ENCODE measurements at places on chromosomes 5 and 9.
A peak's percentile ranks its signal among the peaks of the same experiment; 100 is the strongest.

DNA sequence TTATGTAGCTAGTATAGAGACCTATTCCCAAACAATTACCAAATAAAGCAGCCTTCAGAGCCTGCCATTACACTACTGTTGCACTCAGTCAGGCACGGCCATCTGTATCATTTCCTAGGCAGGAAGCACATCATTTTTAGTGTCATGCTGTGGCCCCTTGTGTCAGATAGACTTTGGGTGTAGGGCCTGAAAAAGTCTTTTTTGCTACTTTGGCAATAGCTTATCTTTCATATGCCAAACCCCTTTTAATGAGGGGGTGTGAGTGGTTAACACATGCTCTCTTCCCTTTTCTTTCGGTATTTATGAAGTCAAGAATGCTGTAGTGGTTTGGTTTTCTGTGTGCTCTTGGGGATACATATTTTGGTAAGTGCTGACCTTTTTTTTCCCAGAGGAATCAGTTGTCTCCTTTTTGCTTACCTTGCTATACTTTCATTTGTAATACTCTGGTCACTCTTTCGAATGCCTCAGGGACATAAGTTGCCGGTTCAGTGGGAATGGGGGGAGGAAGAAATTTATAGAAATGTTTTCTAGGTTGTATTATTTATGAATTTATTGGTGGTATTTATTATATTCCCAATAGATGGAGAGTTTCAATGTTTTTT, 209.8 kb downstream of the CSNK1G3 start:
- no peak for DNase-seq

DNA sequence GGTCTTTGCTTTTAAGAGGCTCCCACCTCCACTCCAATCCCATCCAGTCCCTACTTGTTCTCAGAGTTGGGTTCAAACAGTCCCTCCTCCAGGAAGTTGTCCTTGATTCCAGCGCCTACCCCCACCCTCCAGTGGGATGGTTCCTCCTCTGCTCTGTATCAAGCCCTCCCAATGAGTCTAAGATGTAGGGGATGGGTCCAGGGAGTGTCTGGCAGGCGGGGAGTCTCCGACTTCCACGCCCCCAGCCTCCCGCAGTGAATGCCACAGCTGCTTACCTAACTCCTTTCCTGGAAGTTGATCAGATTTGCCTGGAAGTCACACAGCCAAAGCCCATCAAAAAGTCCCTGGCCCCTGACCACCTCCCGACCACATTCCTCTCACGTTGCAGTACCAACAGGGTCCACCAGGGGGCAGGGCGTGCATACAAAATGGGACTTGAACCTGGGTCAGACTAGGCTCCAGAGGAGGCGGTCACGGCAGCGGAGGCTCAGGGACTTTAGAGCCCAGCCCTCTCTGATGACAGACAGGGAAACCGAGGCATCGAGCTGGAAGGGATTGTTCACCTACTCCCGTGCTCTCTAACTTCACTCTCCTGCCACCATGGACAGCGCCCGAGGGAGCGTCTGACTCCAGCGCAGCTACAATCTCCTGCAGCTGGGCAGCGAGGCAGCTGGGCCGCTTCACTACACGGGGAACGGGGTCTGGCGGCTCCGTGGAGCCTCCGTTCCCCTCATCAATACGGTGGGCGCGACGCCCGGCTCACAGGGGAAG, 25.0 kb upstream of the TDRD7 start:
- peak; percentile 78 for DNase-seq

- DNase-seq, result no peak
Observed at GRCh38 chr9:15885464-15885863, 332.6 kb downstream of the CCDC171 start.

DNA sequence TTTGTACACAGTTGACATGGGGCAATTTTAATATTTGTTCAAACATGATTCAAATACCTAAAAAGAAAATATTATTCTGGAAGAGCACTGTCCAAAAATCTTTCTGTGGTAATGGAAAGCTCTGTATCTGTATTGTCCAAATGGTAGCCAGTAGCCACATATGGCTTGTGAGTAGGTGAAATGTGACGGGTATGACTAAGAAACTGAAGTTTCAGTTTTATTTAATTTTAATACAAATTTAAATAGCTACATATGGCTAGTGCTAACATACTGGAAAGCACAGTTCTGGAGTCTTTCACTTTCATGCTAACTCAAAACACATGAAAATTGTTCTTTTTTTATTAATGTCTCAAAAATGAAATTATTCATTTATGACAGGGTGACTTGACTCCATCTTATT, 132.6 kb downstream of the PLK2 start:
- no peak for DNase-seq

GRCh38 chr5:83125560-83125959, 48.2 kb downstream of the XRCC4 start:
- DNase-seq, result no peak

- DNase-seq, result peak; percentile 82
Observed at GRCh38 chr5:176660860-176661641, 13.8 kb downstream of the TSPAN17 start.

GRCh38 chr5:132831095-132831860, 831 bp upstream of the SHROOM1 start:
- no peak for DNase-seq

- no peak for DNase-seq
Observed at GRCh38 chr5:95669540-95669939, 13.3 kb downstream of the SPATA9 start.

- DNase-seq, result no peak
Observed at GRCh38 chr9:24293386-24293785, 252.3 kb downstream of the IZUMO3 start.

DNA sequence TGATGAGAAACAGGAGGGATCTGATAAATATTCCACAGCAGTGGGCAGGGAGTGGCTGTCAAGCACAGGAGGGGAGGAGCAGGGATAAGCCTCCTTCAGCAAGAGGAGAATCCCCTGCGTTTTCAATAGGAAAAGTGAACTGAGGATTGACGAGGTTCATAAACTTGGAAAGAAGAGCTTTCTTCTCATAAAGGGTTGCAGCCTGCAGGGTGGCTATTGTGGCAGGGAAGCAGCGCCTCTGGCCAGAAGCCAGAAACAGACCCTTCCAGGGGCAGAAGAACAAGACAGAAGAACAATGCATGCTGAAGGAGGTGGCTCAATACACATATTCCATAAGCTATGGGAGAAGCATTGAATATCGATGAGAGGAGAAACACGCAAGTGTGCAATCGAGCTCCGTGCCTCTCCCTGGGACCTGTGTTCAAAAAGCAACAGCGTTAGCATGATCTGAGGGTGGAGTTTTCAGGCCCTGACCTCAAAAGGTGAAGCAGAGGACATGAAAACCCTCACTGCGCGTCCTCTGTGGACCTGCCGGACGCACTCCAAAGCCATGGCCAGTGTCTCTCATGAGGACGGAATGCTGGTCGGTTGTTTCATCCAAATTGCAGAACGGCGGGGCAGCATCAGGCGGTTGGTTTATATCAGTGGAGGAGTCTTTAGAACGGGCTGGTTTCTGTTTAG, 67.6 kb downstream of the ANKRD33B start:
- no peak for DNase-seq

DNA sequence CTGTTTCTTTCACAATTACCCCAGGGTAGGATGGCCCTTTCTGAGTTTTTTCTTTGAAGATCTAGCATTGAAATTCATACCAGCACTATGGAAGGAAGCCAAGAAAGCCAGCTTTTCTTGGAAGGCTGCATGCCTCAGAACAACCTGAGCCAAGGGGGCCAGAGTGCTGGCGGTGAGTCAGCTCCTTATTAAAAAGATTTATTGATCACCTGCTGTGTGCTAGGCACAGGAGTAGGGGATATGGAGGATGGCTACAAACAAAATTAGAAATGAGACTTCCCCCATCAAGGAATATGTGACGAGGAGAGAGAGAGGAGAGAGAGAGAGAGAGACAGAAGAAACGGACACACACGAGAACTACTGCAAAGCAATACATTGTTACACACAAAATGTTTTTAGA, 184.6 kb upstream of the PUM3 start:
- no peak for DNase-seq

DNA sequence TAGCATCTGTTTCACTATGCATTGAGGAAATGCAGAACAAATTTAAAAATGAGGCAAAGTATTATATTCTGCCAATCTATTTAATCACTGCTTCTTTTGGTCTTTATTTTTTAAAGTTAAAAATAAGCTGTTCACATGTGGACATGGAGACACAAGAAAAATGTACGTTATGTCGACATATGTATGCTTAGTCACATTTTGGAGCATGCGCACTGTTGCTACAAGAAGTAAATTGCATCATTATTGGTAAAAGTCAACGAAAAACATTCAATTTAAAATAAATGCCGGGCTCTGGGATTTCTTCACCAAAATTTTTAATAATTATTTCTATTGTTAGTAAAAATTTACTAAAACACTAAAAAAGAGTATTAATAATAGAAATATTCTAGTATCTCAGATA, 876.3 kb upstream of the CTNND2 start:
- no peak for DNase-seq

GRCh38 chr9:97786341-97786740, 66.7 kb upstream of the FOXE1 start:
- DNase-seq, result no peak

- DNase-seq, result no peak
Observed at GRCh38 chr5:138258704-138259292, 15.6 kb downstream of the GFRA3 start.

DNA sequence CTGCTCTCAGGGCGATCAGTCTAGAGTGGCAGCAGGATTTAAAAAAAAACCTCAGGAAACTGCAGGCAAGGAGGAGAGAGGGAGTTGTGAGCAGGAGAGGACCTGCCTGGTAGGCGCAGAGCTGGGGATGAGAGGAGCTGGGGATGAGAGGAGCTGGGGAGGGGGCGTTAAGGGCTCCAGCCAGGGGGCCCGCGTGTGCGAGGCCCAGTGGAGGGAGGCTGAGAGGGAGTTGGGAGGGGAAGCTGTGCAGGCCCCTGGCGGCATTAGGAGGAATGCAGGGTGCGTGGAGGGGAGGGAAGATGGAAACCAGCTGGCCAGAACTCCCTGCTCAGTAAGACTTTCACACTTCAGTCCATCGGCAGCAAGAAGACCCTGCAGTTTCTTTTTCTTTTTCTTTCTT, 45.2 kb upstream of the HMCN2 start:
- no peak for DNase-seq

DNA sequence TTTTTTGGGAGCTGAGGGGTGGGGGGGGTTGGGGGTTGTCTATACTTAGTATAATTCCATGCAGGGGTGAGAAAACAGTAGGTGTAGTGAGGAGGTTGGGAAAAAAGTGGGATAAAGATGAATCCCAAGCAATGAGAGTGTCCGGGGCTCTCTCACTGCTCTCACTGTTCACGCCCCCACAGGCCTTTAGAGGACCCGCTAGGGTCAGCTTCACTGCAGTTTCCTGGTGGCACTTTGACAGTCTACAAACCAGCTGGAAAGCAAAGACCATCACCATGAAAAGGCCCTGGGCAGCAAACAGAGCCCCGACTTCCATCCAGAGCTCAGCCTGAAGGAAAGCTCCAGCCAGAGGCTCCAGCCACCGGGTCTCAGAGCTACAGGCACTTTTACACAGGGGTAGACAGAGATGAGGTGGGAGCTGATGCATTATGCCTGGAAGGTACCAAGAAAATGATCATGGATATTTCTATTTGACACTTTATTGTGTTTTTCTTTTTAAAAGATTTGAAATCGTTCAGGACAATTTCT, 355.1 kb downstream of the ADAMTS6 start:
- no peak for DNase-seq

DNA sequence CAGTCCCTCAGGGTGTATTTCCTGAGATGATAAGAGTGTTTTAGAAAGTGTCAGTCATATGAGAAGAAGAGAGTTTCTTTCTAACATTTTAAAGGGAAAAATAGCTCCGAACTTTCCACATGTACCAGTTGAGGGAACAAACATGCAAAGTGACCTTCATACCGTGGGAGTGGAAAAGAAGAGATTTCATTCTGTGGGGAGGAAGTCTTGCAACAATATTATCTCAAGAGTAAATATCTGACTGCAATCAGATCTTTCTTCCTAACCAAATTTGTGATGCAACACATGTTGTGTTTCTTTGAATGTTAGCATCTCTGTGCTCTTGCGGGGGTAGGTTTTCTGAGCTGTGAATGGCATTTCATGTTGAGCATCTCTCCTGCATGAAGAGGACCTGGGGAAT, 30.6 kb downstream of the ANKRD55 start:
- DNase-seq, result no peak

DNA sequence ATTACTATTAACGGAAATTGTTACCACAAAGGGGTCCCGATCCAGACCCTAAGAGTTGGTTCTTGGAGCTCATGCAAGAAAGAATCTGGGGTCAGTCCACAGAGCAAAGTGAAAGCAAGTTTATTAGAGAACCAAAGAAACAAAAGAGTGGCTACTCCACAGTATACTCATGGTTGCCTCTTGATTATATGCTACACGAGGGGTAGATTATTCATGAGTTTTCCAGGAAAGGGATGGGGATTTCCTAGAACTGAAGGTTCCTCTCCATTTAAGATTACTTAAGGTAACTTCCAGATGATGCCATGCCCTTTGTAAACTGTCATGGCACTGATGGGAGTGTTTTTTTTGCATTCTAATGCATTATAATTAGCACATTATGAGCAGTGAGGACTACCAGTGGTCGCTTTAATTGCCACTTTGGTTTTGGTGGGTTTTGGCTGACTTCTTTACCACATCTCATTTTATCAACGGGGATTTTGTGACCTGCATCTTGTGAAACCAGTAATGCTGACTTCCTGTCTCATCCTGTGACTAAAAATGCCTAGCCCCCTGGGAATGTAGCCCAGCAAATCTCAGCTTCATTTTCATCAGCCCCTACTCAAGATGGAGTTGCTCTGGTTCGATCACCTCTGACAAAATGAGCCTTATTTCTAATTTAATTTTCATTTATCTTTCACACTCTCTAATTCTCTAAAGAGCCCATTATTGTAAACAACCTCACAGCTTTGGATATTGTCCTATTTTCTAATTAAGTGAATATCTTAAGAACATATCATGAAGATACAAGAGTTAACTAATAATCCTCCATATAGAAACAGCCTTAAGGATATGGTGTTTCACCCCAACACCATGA, 336.3 kb downstream of the RASEF start:
- DNase-seq, result no peak

DNA sequence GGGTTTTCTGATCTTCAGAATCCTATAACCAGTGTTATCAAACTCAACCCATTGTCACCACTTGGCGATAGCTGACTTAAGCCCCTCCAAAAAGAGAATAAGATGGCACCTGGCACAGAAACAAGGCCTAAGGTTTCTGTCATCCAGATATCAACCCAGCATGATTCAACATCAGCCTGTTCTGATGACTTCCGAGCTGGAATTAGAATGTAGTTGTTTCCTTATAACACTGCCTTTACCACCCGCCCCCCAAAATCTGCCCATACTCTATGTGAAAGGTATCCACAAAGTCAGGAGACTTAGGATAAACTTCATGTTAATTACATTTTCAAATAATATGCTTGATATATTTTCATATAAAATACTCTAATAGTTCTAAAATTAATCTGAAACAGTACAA, 5.2 kb downstream of the KLF9 start:
- no peak for DNase-seq

DNA sequence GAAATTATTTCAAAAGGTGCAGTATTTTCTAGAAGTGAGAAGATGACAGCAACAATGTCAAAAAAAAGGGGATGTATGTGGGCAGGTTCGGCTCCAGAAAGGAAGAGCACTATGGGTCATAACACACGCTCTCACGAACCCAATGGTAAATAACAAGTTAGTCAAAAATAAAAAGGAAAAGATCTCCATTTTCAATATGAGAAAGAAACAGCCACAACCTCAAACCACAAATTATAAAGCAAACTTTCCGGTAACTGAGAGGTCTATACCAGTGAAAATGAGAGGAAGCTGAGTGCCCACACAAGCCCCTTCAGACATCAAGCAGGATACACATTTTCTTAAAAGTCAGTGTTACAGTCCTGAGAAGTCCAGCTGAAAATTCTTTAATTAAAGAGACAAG, 398.5 kb upstream of the RPS23 start:
- DNase-seq, result no peak

GRCh38 chr5:118303296-118303695, 685.1 kb downstream of the DTWD2 start:
- DNase-seq, result no peak
